Fibroblast of mammary gland (primary cell): ENCODE measurements at places on chromosomes 2 and 18.

- no peak for DNase-seq
Measured at GRCh38 chr18:52007105-52007504, 332.9 kb upstream of the DCC start.

DNA sequence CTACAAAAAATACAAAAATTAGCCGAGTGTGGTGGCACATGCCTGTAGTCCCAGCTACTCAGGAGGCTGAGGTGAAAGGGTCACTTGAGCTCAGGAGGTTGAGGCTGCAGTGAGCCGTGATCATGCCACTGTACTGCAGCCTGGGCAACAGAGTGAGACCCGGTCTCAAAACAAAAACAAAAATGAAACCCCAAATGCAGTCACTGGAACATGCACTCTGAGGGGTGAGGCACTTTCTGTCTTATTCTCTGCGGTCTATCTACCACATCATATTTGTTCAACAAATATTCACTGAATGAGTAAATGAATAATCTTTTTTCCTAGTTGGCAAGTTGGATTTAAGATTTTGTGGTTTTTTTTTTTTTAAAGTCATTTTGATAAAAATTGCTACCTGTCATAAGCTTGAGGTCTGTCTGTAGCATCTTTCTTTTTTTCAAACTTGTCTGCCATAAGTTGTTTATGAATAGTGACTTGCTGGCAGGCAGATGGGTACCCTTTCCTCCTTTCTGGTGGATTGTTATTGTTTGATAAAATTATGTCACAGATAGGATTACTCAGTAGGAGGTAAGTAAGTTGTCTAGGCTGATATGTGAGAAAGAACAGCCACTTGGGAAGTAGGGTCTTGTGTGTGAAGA lies 11.8 kb downstream of the CHRNA1 start:
- DNase-seq = no peak

GRCh38 chr2:221120643-221121042 lies 451.5 kb downstream of the EPHA4 start:
- DNase-seq = no peak

DNA sequence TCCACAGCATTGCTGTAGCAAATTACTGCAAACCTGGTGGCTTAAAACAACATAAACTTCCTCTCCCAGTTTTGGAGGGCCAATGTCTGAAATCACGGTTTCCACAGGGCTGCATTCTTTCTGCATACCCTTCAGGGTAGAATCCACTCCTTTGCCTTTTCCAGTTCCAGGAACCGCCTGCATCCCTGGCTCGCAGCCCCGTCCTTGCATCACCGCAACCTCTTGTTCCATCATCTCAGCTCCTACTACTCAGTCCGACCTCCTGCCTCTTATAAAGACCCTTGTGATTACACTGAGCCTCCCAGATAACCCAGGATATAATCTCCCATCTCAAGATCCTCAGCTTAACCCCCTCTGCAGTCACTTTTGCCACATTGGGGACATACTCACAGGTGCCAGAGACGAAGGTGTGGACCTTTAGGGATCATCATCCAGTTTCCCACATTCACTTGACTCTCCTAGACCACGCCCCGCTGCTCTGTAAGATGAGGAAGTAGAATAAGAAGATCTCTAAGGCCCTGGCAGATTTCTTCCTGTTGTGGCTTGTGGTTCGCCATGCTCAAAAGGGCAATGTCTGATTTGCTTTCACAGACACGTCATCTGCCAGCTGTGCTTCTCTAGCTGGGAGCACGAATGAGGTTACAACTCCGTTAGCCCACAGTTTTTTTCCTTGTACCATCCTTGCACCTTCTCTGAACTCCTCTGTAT lies 103.6 kb upstream of the AGAP1 start:
- DNase-seq = no peak

DNA sequence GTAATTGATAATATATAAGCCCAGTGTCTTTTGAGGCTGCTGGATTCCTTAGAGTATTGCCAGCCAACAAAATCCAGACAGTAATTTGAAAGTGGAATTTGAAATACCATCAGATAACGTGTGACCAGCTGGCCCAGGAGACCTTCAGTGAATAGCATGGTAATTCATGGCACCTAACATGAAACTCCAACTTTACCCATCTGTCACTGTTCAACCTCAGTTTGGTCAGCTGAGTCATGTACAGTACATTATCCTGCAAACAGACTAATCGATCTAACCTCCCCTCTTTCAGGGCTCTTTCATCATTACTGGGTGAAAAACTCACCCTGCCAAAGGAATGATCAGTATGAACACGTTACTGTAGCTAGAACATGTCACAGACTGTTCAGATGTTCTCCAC lies 230.6 kb downstream of the DOK6 start:
- peak; percentile 4 for DNase-seq

DNA sequence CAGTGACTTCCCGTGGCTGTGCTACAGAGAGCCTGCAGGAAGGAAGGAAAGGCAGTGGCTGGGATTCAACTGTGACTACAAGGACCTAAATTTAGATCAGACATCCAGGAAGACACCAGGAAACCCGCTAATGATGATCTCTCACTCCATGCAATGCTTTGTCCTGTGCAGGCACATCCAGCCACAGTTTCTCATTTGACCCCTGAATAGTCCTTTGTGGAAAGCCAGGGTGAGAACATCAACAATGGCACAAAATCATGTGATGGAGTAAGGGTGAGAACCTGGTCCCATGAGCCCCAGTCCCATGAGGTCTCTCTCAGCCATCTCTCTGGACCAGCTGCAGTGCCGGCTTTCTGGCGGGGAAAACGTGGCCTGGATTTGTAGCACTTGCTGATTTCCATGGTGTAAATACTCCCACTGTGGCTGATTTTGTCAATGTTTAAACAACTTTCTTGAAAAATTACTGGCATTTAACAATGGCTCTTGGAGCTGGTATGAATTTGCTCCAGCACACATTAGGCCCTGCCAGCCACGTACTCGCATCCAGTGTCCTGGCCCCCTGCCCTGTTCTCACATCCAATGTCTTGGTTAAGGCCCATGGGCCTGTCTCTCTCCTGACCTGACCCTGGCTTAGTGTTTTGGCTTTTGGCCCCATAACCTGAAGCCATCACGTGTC lies 159.0 kb upstream of the HAAO start:
- DNase-seq = no peak

DNA sequence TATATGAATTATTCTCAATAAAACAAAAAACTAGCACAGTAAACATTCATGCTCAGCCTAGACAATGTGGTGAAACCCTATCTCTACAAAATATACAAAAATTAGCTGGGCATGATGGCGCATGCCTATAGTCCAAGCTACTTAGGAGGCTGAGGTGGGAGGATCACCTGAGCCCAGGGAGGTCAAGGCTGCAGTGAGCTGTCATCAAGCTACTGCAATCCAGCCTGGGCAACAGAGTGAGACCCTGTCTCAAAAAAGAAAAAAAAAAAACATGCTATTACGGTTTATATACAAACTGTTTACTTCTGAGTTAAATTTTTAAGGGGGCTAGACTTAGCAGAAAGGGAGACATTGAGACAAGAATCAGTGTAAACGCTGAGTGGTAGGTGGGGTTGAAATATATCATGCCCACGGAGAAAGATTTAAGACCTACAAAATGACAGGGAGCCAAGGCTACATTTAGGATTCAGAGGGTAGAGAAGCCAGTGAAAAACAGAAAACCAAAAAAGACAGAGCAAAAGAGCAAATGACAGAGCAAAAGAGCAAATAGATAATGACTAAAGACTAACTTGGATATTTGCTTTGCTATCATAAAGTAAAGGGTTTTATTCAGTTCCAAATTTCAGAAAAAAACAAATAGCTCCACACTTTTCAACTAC lies 7.5 kb downstream of the TTC32 start:
- DNase-seq = no peak

- no peak for DNase-seq
Measured at GRCh38 chr2:59713577-59713976, 839.9 kb downstream of the BCL11A start.

DNA sequence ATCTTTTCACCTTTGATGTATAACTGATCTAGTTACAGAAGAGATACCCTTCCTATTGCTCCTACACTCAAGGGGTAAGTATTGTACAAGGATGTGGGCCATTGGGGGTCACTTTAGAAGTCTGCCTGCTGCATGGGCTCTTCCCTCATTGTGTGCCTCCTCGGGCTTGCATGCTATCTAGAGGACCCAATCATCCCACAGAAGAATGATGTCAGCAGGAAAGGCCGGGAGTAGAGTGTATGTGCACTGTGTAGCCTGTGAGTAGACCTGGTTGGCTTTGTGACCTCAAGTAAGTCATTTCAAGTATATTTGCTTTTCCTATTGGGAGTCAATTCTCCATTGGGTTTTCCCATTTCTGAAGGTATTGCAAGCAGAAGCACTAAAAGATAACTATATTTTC lies 129.5 kb upstream of the TRIB2 start:
- DNase-seq = no peak

DNA sequence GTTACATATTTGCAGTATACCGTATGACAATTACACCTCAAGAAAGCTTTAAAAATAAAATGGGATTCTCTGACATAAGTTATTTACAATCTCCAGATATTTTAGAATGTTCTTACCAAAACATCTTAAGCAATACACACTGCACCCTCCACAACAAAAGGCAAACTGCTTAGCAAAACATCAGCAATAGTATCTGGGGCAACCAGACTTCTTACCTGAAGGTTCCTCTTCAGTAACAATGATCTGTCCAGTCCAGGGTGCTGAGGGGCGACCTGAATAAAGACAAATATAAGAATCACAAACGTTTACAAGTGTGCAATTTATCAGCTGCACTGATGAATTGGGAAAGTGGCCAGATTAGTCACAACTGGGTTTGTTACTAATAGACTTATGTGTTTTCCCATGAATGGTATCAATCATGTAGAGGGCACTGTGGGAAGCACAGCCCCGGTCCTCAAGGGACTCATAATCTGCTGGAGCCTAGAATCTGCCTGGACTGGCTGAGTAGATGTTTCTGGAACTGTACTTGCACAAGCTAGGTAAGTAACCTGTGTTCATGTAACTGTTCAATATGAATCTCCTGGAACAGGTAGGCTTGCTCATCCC lies 70.7 kb downstream of the MYOM1 start:
- peak; percentile 84 for DNase-seq

GRCh38 chr2:23683001-23683400 lies 243.9 kb downstream of the ATAD2B start:
- DNase-seq = no peak

GRCh38 chr2:174717273-174717672 lies 47.0 kb downstream of the CHRNA1 start:
- peak; percentile 41 for DNase-seq

GRCh38 chr2:132542953-132543569 lies 126.5 kb downstream of the GPR39 start:
- DNase-seq = no peak

GRCh38 chr2:107412209-107412904 lies 414.3 kb upstream of the RGPD4 start:
- DNase-seq = peak; percentile 86

DNA sequence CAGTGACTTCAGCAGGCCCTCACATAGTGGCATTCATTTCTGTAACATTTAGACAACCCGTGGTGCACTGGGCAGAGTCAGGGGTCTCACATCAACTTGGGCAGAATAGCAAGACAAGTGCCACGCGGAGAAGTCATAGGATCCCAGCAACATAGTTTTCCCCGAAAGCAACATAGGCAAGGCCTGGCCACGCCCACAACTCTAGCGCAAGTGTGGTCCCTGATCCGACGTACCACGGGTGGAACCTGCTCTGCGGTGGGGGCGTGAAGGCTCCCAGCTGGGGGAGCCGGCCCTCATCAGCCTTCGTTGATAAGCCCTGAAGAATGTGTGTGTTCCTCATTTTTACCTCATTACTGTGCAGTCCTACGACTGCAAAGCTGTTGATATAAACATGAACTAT lies 261.2 kb downstream of the EIPR1 start:
- DNase-seq = no peak

- peak; percentile 76 for DNase-seq
Measured at GRCh38 chr2:67574230-67574629, 177.1 kb downstream of the ETAA1 start.

DNA sequence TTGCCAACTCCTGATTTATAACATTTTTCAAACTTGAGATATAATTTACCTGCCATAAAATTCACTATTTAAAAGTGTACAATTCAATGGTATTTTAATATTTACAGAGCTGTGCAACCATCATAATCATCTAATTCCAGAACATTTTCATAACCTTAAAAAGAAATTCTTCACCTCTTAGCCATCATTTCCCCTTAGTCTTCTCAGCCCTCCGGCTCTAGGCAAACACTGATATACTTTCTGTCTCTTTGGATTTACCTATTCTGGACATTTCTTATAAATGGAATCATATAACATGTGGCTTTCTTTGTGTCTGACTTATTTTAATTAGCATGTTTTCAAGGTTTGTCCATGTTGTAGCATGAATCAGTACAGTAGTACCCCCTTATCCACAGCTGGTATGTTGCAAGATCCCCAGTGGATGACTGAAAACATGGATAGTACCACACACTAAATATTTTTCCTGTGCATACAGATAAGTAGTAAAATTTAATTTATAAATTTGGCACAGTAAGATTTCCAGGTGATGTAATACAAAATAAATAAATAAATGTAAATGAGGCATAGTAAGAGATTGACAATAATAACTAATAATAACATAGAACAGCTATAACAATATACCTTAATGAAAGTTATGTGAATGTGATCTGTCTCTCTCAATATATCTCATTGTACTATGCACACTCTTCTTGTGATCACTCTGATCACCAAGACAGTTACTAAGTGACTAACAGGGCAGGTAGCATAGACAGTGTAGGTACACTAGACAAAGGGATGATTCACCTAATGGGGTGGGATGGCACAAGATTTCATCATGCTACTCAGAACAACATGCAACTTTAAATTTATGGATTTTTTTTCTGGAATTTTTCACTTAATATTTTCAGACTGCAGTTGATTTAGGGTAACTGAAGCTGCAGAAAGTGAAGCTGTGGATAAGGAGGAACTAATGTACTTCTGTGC lies 73.1 kb downstream of the RAB3GAP1 start:
- peak; percentile 20 for DNase-seq

DNA sequence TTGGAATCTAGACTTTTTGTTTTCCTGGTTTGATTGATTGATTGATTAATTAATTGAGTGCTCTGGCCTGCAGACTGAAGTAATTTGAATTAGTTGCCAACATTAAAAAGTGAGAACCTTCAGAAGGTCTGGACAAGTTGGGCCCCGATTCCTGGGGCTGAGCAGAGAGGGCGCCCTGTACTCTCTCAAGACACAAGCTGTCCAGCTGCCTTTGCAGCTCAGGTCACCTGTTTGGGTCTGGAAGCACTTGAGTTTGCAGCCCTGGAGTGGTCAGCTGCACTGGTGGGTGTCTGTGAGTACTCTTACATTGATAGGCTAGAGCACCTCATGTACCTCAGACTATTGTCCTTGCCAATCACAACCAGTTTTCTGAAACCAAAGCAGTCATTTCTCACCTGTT lies 22.7 kb upstream of the CELF4 start:
- DNase-seq = no peak

- no peak for DNase-seq
Measured at GRCh38 chr2:12035029-12035720, 288.7 kb downstream of the LPIN1 start.

- DNase-seq = no peak
Measured at GRCh38 chr2:213868526-213868925, 542.3 kb upstream of the VWC2L start.

DNA sequence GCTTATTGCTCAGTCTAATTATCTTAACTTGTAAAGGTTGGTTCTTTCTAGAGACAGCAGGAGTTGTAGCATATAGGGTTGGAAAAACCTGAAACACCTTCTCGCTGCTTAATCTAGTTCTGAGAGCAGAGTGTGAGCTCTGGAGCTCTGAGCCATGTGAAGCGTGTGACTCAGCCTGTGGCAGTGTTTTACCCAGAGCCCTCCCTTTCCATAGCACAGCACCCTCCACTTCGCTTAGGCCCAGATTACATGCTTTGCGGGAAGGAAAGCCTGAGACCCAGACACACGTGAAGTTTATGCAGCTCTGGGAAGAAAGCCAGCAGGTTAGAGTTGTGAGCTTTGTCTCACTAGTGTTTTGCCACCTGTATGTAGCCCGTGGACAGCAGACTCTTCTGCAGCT lies 74.5 kb downstream of the INPP4A start:
- no peak for DNase-seq
